T-helper 2 cell treated with Interferon-gamma antibody and Interleukin-4, amounts not matched to agents 100 ng/mL and 5 ng/mL, for 36 hours (primary cell): ENCODE measurements at places on chromosomes 16 and 17. TPM values are rescaled to one million over a fixed set of nuclear protein-coding genes. Genes with fewer than 3 reads are reported as not detected.

The NTN1 gene
- 0.07 and 0.09 TPM in 2 replicates for total RNA-seq

The TSNAXIP1 gene
- 0.36 and 0.73 TPM in 2 replicates for total RNA-seq

The SNAI3 gene
- total RNA-seq: 7.2 and 8.1 TPM in 2 replicates

The LUC7L gene
- 79.1 and 80.8 TPM in 2 replicates for total RNA-seq

The PHOSPHO1 gene
- not detected in 2 replicates for total RNA-seq

The KRT25 gene
- total RNA-seq: not detected in 2 replicates

The SPATA22 gene
- total RNA-seq: not detected in 2 replicates

The FOXJ1 gene
- 0.20 and 0.27 TPM in 2 replicates for total RNA-seq

The SLX1B gene
- 38.4 and 81.2 TPM in 2 replicates for total RNA-seq

The HEATR9 gene
- total RNA-seq: 0.20 and 0.45 TPM in 2 replicates

The GAS7 gene
- 0.18 and 0.30 TPM in 2 replicates for total RNA-seq

The HNF1B gene
- total RNA-seq: 0.70 and 1.0 TPM in 2 replicates

The CDH15 gene
- total RNA-seq: not detected in 2 replicates

The TLCD3A gene
- total RNA-seq: 12.9 and 13.7 TPM in 2 replicates

The TNFRSF17 gene
- total RNA-seq: not detected in 2 replicates

The KCNJ18 gene
- not detected in 2 replicates for total RNA-seq

The SHISA6 gene
- not detected in 2 replicates for total RNA-seq

The DOC2A gene
- total RNA-seq: 0.25 TPM in 1 of 2 replicates, not detected in the other

The CHD3 gene
- total RNA-seq: 212 and 213 TPM in 2 replicates

The HOXB4 gene
- 6.6 and 6.9 TPM in 2 replicates for total RNA-seq

The SLC16A6 gene
- 5.3 and 5.7 TPM in 2 replicates for total RNA-seq

The KRTAP16-1 gene
- total RNA-seq: not detected in 2 replicates

The CD300LB gene
- total RNA-seq: not detected in 2 replicates

The TP53TG3B gene
- total RNA-seq: not detected in 2 replicates

The AOC3 gene
- total RNA-seq: 0.70 and 1.1 TPM in 2 replicates

The TMEM98 gene
- total RNA-seq: 10.5 and 12.2 TPM in 2 replicates

The MIF4GD gene
- 41.6 and 43.0 TPM in 2 replicates for total RNA-seq

The SLC13A2 gene
- total RNA-seq: not detected in 2 replicates

The MSI2 gene
- 140 and 145 TPM in 2 replicates for total RNA-seq

The KIF2B gene
- total RNA-seq: not detected in 2 replicates

The CNTD1 gene
- total RNA-seq: not detected in 2 replicates

The KRT27 gene
- not detected in 2 replicates for total RNA-seq

The HSD17B2 gene
- not detected in 2 replicates for total RNA-seq

The NOXO1 gene
- 0.25 and 0.55 TPM in 2 replicates for total RNA-seq

The PPP1R27 gene
- not detected in 2 replicates for total RNA-seq

The OR3A3 gene
- total RNA-seq: not detected in 2 replicates

The NPIPA8 gene
- total RNA-seq: 0.48 and 1.4 TPM in 2 replicates

The MYH8 gene
- total RNA-seq: not detected in 2 replicates

The CD68 gene
- 8.3 and 9.4 TPM in 2 replicates for total RNA-seq

The PIGS gene
- 59.9 and 66.6 TPM in 2 replicates for total RNA-seq

The OR1F1 gene
- not detected in 2 replicates for total RNA-seq
